ENCODE measurements at places on chromosomes 13 and 19. TPM values are rescaled to one million over a fixed set of nuclear protein-coding genes. Genes with fewer than 3 reads are reported as not detected.

DNA sequence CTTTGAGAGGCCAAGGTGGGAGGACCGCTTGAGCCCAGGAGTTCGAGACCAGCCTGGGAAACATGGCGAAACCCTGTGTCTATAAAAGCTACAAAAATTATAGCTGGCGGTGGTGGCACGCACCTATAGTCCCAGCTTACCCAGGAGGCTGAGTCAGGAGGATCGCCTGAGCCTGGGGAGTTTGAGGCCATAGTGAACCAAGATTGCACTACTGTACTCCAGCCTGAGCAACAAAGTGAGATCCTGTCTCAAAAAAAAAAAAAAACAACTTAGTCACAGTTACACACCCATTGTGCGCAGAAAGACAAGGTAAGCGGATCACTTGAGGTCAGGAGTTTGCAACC lies 728 bp upstream of the DENND1C start:
- DNase-seq, result no peak

- DNase-seq, result no peak
Measured at GRCh38 chr13:73954808-73955207, 179.4 kb downstream of the KLF12 start.

DNA sequence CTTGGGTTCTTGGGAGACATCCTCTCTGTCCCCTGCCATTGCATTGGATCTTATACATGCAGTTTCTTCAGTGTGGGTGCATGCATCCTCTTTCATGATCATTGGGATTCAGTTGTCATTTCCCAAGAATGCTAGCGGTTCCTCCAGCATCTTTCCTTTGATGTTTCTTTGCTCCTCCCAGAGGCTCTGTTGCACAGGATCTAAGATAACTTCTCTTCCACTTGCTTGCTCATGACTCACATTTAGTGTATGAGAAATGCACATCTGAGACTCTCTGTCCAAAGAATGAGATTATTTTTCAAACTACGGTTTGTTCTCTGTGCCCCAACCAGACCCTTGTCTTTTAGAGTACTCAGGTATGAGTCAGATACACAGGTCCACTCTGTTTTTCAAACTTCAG lies 197.1 kb downstream of the NDFIP2 start:
- no peak for DNase-seq

- DNase-seq, result no peak
Measured at GRCh38 chr19:53057904-53058580, 13.5 kb downstream of the ERVV-2 start.

GRCh38 chr19:18898607-18899408 lies 2.9 kb upstream of the CERS1 start:
- DNase-seq, result no peak

DNA sequence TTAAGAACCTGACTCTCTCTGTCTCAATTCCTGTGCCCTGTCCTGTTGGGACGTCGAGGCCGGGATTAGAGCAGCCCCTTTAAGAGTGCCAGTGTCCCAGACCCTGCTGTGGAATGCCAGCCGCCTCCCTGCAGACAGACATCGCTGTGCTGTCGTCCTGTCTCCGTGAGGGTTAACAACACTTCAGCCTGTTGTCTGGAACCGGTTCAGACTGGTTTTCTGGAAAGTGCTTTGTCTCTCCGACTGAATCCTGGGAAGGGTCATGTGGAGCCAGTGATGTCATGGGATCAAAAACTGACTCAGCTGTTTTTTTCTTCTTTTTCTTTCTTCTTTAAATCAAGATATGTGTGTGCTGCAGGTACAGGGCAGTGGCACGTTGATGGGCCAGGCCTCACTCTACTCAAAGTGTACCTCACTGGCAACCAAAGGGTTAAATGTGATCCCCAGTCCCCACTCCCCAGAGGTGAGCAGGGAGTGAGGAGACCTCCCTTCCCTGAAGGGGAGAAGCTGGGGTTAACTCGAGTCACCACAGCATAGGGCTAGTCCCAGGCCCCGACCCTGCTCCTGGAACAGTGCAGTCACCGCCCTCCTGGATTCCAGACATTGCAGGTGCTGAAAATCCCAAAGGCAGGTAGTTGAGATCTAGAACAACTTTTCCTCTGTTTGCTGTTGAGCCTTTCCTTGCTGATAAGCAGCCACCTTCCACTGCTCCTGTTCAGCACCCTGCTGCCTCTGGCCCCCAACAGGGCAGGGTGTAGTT lies 50.8 kb downstream of the TSSK6 start:
- DNase-seq, result peak; percentile 59

GRCh38 chr19:10699650-10700335 lies 1.4 kb upstream of the QTRT1 start:
- DNase-seq, result no peak

- DNase-seq, result no peak
Measured at GRCh38 chr19:13039211-13039789, 44.0 kb downstream of the NFIX start.

DNA sequence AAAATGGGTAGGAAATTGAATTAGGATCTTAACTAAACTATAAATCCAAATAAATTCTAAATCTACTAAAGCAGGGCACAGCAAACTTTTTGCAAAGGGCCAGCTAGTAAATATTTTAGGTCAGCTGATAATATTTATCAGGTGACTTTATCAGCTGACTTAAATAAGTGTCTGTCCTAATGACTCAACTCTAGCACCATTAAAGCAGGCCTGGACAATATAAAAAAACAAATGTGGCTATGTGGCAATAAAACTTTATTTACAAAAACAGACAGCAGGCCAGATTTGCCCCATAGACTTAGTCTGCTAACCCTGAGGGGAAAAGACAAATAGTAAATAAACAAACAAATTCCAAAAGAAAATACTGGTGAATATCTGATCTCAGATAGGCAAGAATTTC lies 27.7 kb upstream of the DOCK9 start:
- no peak for DNase-seq

DNA sequence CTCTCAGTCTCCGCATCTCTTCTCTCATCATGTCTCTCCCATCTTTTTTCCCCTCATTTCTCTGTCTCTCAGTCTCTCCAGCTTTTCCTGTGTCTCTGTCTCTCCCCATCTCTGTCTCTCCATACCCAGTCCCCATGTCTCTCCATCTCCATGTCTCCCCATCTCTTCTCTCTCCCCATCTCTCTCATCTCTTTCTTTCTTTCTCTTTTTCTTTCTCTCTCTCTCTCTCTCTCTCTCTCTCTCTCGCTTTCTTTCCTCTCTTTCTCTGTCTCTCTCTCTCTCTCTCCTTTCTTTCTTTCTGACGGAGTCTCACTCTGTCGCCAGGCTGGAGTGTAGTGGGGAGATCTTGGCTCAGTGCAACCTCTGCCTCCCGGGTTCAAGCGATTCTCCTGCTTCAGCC lies 12.6 kb upstream of the NFIX start:
- DNase-seq, result no peak

- DNase-seq, result no peak
Measured at GRCh38 chr13:111604097-111604496, 283.7 kb downstream of the TEX29 start.

DNA sequence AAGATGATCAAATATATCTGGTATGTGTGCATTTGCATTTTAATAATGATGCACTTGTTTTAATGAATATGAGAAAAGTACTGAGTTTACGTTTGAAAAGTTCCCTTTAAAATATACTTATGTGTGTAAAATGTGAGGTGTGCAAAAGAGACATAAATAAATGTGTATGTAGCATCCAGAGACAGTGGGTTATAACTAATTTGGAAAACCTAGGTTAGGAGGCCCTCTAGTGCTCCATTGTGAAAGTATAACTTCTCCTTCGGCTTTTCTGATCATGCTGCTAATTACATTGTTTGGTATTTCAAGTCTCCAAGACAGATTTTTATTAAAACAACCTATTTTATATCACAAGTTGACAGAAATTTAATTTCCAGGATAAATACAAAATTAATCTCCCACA lies 30.1 kb downstream of the SCEL start:
- DNase-seq, result peak; percentile 32

GRCh38 chr19:57441979-57442752 lies 7.0 kb downstream of the ZNF749 start:
- no peak for DNase-seq

GRCh38 chr19:56508290-56508778 lies 679 bp downstream of the ZNF471 start:
- DNase-seq, result no peak

- DNase-seq, result no peak
Measured at GRCh38 chr13:45538382-45538781, 73.6 kb downstream of the COG3 start.

CACNA1A gene
- polyA plus RNA-seq, result 11.3 TPM

PSG6 gene
- polyA plus RNA-seq, result not detected

ZNF541 gene
- polyA plus RNA-seq, result not detected

COG3 gene
- 28.4 TPM for polyA plus RNA-seq

FBXO17 gene
- polyA plus RNA-seq, result 23.3 TPM

C19orf85 gene
- not detected for polyA plus RNA-seq

BSPH1 gene
- not detected for polyA plus RNA-seq

C19orf67 gene
- polyA plus RNA-seq, result not detected
